ENCODE measurements at places on chromosomes 6 and 20.

GRCh38 chr20:49786668-49787370 lies 25.8 kb upstream of the SLC9A8 start:
- DNase-seq = no peak

GRCh38 chr6:43405354-43405753 lies 22.0 kb upstream of the ABCC10 start:
- DNase-seq = no peak

DNA sequence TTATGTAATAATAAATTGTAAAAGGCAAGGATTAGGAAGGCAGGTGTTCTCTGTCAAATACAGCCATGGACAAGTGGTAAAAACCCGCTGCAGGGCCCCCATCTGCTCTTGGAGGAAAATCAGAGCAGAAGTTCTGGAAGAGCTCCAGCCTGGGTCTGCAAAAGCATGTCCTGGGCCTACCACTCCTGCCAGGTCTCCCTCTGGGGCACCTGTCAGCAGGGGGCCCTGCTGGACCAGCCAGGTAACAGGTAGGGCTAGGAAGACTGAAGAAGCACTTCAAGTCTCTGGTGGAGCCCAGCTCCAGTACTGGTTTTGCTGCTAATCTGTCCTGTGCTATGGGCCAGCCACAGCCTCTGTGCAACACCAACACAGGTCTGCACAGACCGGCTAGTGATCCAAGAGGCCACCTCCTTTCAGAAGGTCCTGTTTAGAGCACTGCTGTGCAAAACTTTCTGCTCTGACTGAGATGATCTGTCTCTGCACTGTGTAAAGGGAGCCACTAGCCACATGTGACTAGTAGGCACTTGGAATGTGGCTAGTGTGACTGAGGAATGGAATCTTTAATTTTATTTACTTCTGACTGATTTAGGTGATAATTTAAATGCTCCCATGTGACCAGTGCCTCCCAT lies 30.2 kb downstream of the RRBP1 start:
- DNase-seq = no peak

DNA sequence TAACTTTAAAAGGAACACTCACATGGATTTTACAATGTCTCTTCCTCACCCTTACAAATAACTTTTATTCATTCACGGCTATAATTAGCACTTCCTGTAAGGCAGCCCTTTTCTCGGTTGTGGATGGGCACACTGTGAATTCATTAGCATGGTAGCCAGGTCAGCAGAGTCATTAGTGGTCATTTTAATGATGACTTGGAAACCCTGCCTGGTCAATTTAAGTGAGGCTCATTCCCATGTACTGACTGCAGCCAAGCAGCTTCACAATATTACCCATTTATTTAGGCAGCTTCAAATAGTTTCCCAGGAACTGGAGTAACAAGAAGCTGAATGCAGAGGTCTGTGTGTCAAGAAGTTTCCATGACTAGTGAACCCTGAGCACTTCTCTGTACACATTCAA lies 248.8 kb downstream of the KHDC1L start:
- no peak for DNase-seq

GRCh38 chr6:122861594-122861993 lies 72.5 kb downstream of the SMPDL3A start:
- no peak for DNase-seq

- no peak for DNase-seq
Observed at GRCh38 chr6:80457439-80457933, 351.0 kb downstream of the BCKDHB start.

DNA sequence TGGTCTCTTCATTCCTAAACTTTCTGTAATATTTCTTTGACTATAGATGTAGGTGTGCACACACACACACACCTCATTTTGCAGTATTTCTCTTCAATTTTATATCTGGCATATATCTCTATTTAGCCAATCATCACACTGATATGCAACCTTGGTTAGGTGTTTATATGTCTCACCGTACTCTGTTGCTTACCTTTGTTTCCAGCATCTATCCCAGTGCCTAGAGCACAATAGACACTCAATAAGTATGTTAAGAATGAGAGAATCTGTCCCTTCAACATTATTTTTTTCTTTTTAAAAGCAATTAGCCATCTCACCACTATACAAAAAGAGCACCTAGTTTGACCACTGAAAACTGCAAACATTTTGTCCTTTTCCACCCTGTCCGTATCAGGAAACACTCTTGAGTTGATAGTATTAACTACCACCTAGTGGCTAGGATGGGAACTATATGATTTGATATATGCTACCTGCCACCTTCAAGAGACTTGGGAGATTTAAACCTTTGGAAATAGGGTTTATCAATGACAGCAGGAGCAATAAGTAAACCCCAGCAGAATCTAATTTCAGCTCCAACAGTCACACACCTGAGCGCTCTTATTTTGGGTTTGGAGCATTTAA lies 48.7 kb upstream of the RSPO3 start:
- DNase-seq = no peak

DNA sequence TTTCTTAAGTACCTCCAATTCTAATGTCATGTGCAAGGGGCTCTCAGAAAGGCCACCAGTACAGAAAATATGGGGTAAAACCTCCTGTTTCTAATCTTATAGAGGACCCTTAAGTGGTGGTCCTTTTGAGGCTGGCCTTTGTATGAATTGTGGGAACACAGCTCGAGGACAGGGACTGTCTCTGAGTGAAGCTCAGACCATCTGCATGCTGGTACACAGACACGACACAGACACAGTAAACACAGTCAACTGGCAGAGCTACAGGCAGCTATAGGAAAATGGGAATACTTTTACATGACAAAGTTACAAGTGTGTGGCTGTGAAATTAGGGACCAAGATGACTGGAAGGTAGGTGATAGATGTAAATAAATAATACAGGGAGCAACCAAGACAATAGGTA lies 143.9 kb upstream of the PREP start:
- no peak for DNase-seq

- DNase-seq = no peak
Observed at GRCh38 chr6:36386495-36387439, 702 bp downstream of the ETV7 start.

DNA sequence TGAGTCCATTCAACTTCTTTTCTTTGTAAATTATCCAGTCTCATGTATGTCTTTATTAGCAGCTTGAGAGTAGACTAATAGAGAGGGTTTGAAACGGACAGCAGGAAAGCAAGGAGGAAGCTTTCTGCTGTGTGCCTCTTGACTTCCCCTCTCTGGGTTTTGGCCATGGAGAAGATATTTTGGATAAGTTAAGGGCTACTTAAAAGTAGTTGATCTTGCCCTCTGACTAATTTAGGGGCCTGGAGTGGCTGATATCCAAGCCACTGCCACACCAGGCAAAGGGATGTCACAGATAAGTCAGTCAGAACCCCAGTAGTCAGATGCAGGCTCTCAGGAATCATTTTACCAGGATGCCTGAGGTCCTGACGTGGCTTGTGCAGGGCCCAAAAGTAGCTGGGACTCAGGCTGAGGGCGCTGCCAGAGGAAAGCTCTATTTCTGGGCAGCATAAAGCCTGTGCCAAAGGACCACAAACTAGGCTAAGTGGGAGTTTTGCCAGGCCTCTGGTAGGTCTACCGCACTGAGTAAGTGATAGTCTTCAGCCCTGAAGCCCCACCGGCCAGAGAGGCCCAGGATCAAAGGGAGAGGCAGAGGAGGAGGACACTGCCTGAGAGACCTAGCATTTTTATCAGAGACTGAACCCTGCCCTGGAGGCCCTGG lies 41.6 kb upstream of the IYD start:
- no peak for DNase-seq

All from stimulated activated CD8-positive, alpha-beta memory T cell treated with anti-CD3 and anti-CD28 coated beads, Interleukin-7, amount 100 ng/mL, for 48 hours (primary cell).